Astrocyte of the spinal cord (primary cell): ENCODE measurements at places on chromosomes 6 and 20.

- DNase-seq = no peak
Measured at GRCh38 chr20:44770484-44771171, 25.0 kb downstream of the KCNK15 start.

GRCh38 chr6:30988209-30988825 is 4.8 kb downstream of the MUC21 start:
- DNase-seq = no peak

DNA sequence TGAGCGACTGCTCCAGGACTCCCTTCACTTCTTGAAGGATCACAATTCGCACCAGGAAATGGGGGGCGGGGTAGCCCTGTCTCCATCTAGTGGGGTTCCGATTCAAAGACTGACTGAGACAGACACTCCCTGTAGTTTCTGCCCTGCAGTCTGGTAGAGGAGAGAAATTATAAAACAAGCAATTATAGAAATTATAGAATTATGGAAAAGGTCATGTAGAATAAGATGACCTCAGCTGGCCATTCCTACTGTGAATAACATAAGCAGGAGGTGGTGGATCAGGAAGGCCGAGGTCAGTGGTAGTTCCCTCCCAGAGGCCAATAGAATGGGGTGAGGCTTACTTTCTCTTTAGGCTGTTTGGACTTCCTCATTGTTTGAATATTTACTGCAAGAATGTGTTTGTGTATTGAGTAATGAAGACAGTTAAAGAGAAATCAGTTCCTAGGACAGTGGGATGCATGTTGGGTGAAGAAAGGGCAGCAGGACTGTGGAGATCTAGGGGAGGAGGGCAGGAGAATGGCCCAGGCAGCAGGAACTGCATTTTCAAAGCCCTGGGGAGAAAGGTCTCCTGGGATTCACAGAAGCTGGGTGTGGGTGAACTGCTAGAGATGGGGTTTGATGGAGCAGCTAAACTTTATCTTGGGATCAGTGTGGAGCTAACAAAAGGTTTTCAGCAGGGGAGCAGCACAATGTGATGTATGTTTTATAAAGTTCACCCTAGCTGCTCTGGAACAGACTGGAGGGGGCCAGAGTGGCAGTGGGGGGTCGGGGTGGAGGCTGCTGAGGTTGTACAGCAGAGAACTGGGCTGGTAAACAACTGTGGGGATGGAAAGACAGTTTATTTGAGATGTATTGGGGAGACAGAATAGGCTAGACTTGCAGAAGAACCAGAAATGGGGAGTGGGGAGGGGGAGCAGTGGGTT is 2.1 kb downstream of the ZNF341 start:
- DNase-seq = peak; percentile 65

DNA sequence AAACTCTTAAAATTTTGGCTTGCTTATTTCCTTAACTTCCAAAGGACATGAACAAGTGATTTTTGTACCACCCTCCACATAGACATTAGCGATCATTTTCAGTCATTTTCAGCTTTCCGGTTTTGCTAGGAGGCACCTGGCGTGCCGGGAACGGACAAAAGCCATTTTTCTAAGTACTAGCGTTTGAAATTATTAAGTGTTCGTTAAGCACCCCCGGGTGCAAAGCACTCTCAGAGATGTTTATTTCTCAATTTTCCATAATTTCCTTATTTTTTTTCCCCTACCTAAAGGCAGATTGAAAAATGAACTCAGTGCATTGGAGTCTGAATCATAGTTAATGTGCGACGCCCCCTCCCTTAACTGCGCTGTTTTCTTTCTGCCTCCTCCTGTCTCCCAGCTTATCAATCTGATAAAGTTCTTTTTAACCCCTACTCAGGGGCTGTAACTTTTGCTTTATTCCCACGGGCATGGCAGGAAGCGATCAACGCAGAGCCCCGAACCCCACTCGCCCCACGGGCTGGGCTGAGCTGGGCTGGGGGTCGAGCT is 58.2 kb downstream of the ZNF831 start:
- DNase-seq = no peak

- DNase-seq = no peak
Measured at GRCh38 chr6:146337376-146337775, 206.3 kb upstream of the RAB32 start.

- peak; percentile 76 for DNase-seq
Measured at GRCh38 chr6:79949233-79949632, 1.9 kb upstream of the ELOVL4 start.

- DNase-seq = no peak
Measured at GRCh38 chr6:30211899-30212298, 1.3 kb downstream of the TRIM26 start.

- DNase-seq = peak; percentile 73
Measured at GRCh38 chr6:27672113-27672799, 199.4 kb upstream of the ZNF184 start.

DNA sequence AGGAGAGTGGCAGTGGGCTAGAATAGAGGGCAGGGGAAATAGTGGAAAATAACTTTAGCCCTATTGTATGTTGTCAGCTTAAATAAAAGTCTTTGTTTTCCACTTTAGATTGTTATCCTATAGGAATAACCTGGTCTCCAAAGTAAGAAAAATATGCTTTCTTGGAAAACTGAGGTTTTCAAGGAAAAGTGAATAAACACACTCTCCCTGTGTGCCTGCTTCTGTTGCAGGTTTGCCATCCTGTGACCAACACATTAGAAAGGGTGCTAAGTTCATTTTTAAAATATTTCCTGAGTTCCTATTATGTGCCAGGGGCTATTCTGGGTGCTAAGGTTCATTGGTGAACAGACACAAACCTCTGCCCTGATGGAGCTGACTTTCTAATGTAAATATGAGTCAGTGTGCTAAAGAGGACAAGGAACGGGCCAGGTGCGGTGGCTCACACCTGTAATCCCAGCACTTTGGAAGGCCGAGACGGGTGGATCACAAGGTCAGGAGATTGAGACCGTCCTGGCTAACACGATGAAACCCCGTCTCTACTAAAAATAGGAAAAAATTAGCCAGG is 23.5 kb downstream of the BICRAL start:
- no peak for DNase-seq

DNA sequence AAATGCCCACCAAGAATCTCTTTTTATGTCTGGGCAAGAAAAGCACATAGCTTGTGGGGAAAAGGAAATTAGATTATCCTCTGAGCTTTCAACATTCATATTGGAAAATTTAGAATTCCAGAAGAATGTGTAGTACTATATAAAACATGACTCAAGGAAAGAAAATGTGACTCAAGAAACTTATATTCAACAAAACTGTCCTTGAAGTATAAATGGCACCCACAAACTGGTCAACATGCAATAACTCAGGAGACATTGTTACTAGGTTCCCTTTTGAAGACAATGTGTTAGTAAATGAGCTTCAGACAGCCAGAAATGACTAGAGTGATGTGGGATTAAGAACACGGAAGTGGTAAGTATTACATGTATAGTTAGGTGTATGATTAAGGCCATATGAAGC is 26.1 kb upstream of the TINAG start:
- DNase-seq = peak; percentile 85

DNA sequence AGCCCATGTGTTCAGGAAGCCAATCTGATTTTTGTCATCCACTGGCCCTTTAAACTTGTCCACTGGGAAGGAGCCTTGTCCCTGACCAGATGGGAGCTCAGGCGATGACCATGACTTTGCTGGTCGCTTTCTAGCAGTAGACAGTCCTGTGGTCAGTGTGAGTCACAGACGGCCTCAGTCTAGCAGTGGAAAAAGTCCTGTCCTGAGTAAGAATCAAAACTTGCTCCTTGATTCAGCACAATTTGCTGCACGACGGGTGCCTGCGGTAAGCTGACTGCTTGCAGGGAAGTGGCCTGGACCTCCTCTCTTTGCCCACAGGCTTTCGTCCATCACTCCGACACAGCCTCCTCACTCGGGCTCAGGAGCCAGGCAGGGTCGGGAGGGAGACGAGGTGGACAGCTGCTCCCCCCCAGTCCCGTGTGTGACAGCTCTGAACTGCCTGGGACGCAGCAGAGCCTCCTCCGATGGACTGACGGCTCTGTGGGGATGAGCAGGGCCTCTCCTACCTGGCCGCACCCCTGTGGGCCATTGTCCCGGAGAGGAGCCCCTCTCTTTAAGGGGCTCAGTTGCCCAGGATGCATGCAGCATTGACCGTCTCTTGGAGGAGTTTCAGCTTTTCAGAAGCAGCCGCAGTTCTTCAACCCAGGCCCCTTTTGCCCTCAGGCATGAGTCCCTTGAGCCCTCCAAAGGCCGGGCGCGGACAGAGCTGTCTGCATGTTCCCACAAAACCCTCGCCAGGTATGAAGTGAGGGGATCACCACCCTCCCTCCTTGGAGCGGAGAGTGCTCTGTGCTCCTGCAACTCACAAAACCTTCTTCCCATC is 209.2 kb downstream of the ANKRD60 start:
- DNase-seq = peak; percentile 87

GRCh38 chr6:53441035-53441493 is 92.3 kb upstream of the ELOVL5 start:
- no peak for DNase-seq

GRCh38 chr6:65671922-65672321 is 35.1 kb downstream of the EYS start:
- DNase-seq = no peak

GRCh38 chr6:133644892-133645619 is 243.9 kb upstream of the TCF21 start:
- DNase-seq = peak; percentile 70

- DNase-seq = no peak
Measured at GRCh38 chr20:1177680-1178079, 7.1 kb downstream of the TMEM74B start.

DNA sequence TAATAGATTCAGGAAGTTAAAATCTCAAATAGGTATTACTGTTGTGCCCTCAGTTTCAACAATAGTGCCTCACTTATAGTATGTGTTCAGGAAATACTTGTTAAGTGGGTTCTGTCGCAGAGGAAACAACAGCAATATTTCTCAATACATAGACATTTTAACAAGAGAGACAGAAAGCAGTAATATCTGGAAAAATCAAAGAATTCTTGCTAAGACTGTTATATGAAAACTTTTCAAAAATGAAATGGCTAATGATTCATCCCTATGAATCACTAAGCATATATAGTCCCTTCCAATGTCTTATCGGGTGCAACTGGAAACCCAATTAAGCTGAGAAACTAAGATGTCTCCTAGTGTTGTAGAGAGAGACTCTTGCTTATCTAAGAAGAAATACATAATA is 668.9 kb downstream of the TFAP2A start:
- no peak for DNase-seq

- no peak for DNase-seq
Measured at GRCh38 chr6:90495216-90495817, 91.6 kb downstream of the MAP3K7 start.

GRCh38 chr6:122564230-122564629 is 46.0 kb upstream of the PKIB start:
- no peak for DNase-seq

- DNase-seq = no peak
Measured at GRCh38 chr20:2320813-2321658, 25.2 kb downstream of the TGM3 start.

DNA sequence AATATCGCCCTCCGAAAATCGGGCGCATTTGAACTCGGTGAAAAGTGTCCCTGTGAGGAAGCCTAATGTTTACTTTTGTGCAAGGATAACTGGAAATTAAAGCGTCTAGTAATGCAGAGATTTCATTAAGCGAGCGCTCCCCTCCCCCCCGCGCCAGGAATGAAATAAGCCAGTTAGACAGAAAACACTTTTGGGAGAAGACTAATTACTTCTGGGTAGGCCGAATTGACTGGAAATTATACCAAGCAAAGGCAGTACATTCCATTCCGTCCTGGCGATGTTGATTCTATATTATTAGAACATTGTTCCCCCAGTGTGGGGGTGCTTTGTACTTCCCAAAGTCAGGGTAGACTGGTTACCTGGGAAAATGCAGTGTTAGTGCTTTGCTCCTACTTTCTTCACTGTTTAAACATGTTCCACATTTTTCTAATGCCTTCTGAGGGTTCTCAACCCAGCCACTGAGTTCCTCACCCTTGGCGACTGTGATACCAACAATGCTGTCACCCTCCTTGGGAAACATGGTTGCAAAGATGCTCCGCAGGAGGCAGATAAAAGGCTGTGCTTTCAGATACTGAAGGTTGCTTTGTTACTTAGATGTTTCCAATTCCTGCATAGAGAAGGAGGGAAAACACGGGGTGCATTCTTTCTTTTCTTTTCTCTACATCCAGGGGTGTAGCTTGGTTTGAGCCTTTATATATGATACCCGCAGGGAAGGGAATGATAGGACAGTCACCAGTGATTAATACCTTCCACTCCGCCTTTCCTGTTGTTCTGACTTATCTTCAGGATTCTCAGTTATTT is 2.6 kb downstream of the GJA1 start:
- peak; percentile 60 for DNase-seq

DNA sequence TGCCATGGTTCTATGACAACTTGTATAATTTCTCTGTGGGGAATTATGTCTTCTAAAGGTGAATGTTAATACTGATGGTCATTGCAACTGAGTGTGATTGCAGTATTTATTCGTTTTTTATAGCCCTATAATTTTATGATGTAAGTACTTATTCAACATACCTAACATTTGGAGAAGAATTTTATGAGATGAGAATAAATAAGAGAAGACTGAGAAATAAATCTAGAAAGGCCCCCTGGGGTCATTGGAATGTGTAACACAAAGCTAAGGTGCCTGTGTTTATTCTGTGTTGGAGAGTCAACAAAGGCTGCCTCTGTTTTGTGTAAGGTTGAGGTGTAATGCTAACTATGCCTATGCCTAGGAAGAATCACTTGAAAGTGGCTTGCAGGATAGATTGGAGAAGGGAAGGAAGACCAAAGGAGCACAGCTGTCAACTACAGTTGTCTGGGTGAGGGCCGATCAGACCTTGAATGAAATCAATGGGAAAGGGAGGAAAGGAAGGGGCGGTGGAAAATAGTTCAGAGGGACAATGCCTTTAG is 1076.7 kb downstream of the KIF16B start:
- no peak for DNase-seq

- no peak for DNase-seq
Measured at GRCh38 chr6:131367206-131367873, 205.7 kb upstream of the ARG1 start.

DNA sequence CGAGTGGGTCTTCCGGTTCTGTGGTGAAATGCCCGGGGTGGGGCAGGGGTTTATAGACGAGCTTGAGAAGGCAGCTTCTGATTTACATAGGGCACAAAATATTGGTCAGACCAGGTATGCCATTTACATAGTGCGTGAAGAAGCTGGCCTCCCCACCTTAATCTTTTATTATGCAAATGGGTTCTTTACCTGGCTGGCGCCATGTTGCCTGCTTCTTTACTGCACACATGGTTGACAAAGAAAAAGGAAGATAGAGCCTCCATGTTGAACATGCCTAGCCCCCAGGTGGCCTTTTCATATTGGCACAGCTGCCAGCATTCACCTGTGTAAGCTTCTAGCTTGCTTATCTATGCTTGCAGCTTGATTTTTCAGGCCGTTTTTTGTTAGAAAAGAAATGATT is 276.2 kb downstream of the PHACTR1 start:
- DNase-seq = no peak

GRCh38 chr6:74798302-74798701 is 407.6 kb downstream of the COL12A1 start:
- DNase-seq = no peak
